Activated T-helper 17 cell treated with anti-CD3 and anti-CD28 coated beads, Interleukin-2, amount 50 U/mL, for 72 hours (primary cell): ENCODE measurements at places on chromosomes 7 and 10.

GRCh38 chr10:14749070-14749809 lies 25.5 kb downstream of the FAM107B start:
- no peak for ATAC-seq

DNA sequence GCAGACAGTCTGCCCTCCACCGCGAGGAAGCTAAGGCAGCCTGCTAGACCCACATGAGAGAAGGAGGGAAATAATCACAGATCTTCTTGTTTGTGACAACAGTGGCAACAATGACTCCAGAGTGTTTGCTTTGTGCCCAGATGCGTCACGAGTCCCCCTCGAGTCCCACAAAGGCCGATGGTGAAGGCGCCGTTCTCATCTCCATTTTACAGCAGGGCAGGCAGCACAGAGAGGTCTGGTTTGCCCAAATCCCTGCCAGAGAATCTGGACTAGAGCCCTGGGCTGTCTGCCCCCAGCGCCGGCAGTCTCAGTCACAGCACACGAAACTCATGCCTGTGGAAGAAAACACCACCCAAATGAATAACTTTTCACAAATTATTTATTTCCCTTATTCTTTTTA lies 38.1 kb downstream of the KIAA1549 start:
- ATAC-seq, result no peak

- ATAC-seq, result peak; percentile 53
Observed at GRCh38 chr10:6840766-6841165, 260.7 kb upstream of the PRKCQ start.

- no peak for ATAC-seq
Observed at GRCh38 chr10:120422457-120422856, 34.6 kb upstream of the PLPP4 start.

DNA sequence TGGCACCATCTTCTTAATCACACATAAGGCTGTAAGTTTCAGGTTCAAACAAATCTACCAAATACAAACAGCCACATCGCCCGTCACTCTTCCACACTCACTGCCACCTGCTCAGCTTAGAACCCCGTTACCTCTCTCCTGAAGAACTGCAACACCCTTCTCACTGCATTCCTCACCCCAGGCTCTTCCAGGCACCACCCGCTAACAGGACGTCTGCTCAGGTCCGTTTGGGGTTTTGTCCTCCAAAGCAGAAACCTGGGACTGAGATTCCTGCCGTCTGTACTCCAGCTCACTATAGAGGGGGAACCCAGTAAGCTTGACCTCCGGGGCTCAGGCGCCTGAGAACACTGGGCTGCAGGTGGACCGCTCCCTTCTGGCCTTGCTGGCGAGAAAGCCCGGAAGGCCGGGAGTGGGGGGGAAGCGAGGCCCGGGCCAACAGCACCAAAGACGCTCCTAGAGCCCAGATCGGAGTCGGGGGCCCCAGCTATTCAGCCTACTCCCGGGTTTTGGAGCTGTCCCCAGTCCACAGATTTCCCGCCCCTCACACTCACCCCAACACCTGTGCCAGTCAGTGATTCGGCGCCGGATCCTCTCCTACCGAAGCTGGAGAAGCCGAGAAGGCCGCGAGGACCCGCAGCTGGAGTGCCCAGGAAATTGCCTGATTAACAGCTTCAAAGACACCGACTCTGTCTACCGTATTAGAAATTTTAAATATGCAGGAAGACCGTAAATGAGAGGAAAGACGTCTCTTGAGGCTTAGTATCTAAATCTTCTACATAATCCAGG lies at the start of gene AP3M1:
Gene AP3M1, minus strand, starts transcription at position 625 of the 786 bp plus-strand sequence. CDS start 12,449 bp downstream, outside the sequence.
- peak; percentile 70 for ATAC-seq

- ATAC-seq, result no peak
Observed at GRCh38 chr10:132786476-132786883, 533 bp upstream of the NKX6-2 start.

GRCh38 chr7:95596198-95597063 lies at the start of gene PDK4:
Gene PDK4, minus strand, starts transcription at chr7:95596516. Its CDS starts 223 bp downstream, at chr7:95596293.
- ATAC-seq, result no peak
